ENCODE measurements at places on chromosomes 3 and 15. TPM values are rescaled to one million over a fixed set of nuclear protein-coding genes. Genes with fewer than 3 reads are reported as not detected.

GRCh38 chr3:82424031-82424339 is 662.5 kb upstream of the GBE1 start:
- DNase-seq = no peak

GRCh38 chr3:15428539-15428938 is 1.1 kb downstream of the EAF1 start:
- peak; percentile 21 for DNase-seq

DNA sequence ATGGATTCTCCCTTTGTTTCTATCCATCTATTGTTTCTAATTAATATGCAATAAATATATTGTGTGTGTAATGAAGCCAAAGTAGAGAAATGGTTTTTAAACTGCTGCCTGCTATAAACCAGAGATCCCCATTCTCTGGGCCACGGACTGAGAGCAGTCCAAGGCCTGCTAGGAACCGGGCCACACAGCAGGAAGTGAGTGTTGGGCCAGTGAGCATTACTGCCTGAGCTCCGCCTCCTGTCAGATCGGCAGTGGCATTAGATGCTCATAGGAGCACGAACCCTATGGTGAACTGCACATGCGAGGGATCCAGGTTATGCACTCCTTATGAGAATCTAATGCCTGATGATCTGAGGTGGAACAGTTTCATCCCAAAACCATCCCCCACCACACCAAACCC is 85.2 kb upstream of the POMGNT2 start:
- DNase-seq = no peak

GRCh38 chr15:45645026-45645980 is 10.5 kb downstream of the SQOR start:
- DNase-seq = peak; percentile 55

DNA sequence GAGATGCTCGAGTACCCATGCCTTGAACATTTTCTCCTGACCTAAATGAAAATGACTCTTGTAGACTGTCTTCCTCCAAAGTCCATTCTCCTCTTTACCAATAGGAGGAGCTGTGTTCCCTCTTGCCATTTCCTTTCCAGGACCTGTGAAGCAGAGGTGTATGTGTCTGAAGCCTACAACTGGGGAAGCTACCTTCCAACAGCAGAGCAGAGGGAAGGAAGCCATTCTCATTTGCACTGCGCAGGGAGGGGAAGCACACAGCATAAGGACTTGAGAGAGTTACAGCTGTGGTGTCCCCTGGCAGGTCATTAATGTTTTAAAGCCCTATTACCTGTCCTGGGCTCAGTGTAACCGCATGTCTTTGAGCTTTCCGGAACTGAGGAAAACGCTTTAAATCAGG is 38.7 kb downstream of the HSPBAP1 start:
- peak; percentile 36 for DNase-seq

- no peak for DNase-seq
Measured at GRCh38 chr3:187073581-187074098, 65.7 kb downstream of the RPL39L start.

- DNase-seq = no peak
Measured at GRCh38 chr3:101149251-101149650, 156.0 kb upstream of the ABI3BP start.

- no peak for DNase-seq
Measured at GRCh38 chr15:71275566-71276335, 160.5 kb downstream of the THSD4 start.

DNA sequence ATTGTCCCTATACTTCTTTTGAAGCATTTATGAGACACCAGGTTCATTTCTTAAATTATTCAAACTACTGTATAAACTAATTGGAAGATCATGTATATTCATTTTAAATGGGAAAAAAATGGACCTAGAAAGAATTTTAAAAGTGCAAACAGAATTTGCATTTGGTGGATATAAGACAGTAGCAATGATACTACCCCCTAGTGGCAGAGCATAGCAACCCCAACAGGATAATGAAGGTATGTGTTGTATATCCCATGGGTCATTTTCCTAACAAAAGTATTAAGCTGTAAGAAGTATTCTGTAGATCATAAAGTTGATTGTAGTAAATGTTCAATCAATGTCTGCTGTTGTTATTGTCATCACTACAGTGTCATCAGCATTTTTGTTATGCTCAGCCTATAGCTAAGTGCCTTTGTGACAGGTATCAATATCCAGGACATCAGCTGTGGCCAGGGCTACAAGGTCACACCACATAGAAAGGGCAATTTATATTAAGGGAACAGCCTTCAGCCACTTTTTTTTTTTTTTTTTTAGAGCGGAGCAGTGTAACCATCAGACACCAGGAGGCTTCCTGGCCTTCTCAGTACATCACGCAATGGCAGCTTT is 175.8 kb downstream of the FOXB1 start:
- DNase-seq = peak; percentile 44

DNA sequence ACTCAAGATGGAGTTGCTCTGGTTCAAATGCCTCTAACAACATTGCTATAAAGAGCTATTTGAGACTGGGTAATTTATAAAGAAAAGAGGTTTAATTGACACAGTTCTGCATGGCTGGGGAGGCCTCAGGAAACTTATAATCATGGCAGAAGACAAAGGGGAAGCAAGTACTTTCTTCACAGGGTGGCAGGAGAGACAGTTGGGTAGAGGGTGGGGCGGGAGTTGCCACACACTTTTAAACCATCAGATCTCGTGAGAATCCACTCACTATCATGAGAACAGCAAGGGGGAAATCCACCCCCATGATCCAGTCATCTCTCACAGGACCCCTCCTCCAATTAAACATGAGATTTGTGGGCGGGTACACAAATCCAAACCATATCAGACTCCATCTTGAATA is 30.7 kb downstream of the MAP2K5 start:
- no peak for DNase-seq

- no peak for DNase-seq
Measured at GRCh38 chr3:71132995-71133730, 450.4 kb downstream of the FOXP1 start.

GRCh38 chr3:52053307-52054304 is 2.8 kb downstream of the DUSP7 start:
- DNase-seq = peak; percentile 62

- peak; percentile 100 for DNase-seq
Measured at GRCh38 chr3:124772081-124772831, 42.0 kb downstream of the UMPS start.

DNA sequence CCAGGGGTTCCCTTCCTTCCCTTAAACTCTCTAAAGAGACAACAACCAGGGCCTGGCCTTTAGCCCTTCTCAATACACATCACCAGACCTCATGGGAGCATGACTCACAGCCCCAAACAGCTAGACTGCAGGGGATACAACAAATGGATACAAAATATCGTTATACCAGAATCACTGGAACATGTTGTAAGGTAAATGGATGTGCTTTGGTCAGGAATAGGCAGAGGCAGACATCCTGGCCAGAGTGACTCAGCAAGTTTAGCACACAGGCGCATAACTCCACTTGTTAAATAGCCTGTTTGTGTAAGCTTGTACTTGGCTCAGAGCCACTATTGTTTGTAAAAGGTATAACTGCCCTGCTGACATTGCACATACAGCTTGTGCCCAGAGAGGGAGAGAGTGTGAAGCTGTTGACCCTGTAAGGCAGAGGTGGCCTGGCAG is 18.3 kb downstream of the TMED3 start:
- peak; percentile 84 for DNase-seq

GRCh38 chr3:147816752-147817151 is 407.6 kb downstream of the ZIC1 start:
- peak; percentile 91 for DNase-seq

DNA sequence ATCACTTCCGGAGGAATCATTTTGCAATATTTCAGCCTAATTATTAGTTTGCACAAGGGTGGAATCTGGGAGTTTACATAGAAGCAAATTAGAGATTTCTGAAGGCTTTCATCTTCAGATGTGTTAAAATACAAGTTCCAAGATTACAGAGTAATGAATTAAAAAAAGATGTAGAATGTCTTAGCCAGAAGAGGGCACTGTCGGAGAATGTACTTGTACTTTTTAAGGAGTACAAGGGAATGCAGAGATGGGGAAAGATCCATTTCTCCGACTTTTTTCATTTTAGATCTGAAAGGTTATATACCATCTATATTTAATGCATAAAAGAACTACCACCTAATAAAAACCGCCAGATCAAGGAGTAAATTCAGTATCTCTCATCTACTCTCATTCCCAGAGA is 43.1 kb upstream of the WDR5B start:
- DNase-seq = peak; percentile 51

GRCh38 chr15:90326441-90326840 is 25.6 kb upstream of the ZNF774 start:
- DNase-seq = no peak

- no peak for DNase-seq
Measured at GRCh38 chr3:108046247-108046646, 44.6 kb downstream of the CD47 start.

- no peak for DNase-seq
Measured at GRCh38 chr3:56762718-56763117, 39.0 kb downstream of the ARHGEF3 start.

DNA sequence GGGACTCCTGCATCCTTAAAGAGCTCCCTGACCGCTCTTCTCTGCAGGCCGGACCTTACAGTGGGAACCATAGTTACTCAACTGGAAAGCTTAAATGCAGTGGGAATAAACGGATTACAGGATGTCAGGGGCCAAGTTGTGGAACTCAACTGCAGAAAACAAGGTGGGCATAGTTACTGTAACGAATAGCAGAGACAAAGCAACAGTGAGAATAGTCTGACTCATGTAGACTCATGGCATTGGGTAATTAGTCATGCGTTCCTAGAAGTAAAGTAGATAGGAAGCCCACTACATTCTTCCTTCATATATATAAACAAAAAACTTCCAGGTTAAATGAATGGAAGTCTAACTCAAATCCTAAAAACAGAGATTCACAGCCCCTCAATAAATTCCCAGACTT is 95.5 kb upstream of the CHRNA7 start:
- DNase-seq = no peak

DNA sequence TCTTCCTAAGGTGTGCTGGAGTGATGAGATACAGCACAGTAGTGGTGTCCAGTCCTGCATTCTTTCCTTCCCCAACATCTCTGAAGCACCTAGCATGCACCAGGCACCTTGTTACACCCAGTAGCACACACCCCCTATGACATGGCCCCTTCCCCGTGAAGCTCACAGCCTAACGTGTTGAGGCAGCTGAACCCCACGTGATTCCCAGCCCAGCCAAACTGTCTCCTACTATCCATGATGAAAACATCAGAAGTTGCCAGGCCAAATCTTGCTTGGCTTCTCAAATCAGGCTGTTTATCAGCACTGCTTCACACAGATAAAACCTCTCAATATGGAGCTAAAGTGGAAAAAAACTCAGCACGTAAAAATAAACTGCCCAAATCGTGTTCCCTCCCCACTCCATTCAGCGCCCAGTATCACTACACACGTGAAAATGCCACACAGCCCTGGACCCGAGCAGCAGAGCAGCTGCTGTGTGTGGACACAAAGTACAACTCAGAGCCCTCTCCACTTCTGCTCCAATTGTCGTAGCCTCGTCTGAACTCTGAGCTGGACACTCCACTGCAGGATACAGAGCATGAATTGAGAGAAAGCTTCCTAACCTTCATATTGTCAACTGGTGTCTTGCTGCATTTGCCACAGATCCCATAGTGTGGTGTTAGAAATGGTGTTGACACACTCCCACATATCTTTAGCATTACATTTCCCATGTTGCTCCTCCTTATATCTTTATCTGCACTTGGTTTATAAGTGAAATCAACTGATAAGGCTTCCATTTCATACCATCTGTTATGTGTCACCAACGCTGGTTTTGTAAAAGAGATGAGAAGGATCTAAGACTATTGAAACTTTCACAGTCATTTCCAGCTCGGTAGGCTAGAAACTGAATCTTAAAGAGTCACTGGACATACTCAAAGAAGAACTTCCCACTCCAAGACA is 279.8 kb downstream of the RORA start:
- no peak for DNase-seq

- DNase-seq = peak; percentile 78
Measured at GRCh38 chr3:30282154-30282696, 324.2 kb upstream of the TGFBR2 start.

DNA sequence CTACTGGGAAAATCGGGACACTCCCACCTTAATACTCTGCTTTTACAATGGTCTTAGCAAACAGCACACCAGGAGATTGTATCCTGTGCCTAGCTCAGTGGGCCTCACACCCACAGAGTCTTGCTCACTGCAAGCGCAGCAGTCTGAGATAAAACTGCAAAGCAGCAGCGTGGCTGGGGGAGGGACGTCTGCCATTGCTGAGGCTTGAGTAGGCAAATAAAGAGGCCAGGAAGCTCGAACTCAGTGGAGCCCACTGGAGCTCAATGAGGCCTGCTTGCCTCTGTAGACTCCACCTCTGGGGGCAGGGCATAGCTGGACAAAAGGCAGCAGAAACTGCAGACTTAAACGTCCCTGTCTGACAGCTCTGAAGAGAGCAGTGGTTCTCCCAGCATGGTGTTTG is 1169.1 kb upstream of the EPHA6 start:
- DNase-seq = no peak

DNA sequence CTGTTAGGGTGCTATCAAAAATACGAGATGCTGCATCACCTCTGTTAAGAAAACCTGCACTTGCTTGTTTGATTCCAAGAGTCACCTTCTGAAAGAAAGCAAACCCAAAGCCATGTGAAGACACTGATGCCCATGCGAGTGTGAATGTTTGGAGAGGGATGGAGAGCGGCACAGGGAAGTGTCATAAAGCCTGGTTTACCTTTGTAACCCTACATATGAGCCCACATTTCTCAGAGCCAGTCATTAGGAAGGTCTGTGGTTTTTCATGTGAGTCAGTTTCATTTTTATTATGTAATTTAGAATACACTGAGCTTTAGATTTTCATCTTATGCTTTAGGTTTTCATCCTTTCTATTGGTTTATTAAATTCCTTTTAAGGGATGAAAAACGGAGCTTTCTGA is 896.8 kb downstream of the ROBO1 start:
- no peak for DNase-seq

- no peak for DNase-seq
Measured at GRCh38 chr3:148203297-148204010, 494.2 kb upstream of the AGTR1 start.

GRCh38 chr3:27095553-27096222 is 273.5 kb downstream of the NEK10 start:
- DNase-seq = no peak

- DNase-seq = no peak
Measured at GRCh38 chr15:77644543-77645247, 12.0 kb upstream of the LINGO1 start.

STARD9 gene
- 17.2 TPM for total RNA-seq

LRRC2 gene
- 0.39 TPM for total RNA-seq

AQP9 gene
- total RNA-seq = not detected

A4GNT gene
- total RNA-seq = not detected

KCNAB1 gene
- total RNA-seq = 11.7 TPM

AHSG gene
- total RNA-seq = not detected

IL17RD gene
- total RNA-seq = 0.97 TPM

STARD5 gene
- total RNA-seq = 2.2 TPM

TPRG1 gene
- not detected for total RNA-seq

IFRD2 gene
- total RNA-seq = 111 TPM

ZNF80 gene
- not detected for total RNA-seq

LARP6 gene
- total RNA-seq = 16.9 TPM

PCBP4 gene
- 42.7 TPM for total RNA-seq

ALDH1A3 gene
- 5.8 TPM for total RNA-seq

CBLB gene
- total RNA-seq = 39.8 TPM

SLC2A2 gene
- total RNA-seq = not detected

ZDHHC23 gene
- total RNA-seq = 1.9 TPM
